CD4-positive, alpha-beta T cell treated with Interleukin-4 for 1 hour (primary cell): ENCODE measurements at places on chromosomes 4 and X.

DNA sequence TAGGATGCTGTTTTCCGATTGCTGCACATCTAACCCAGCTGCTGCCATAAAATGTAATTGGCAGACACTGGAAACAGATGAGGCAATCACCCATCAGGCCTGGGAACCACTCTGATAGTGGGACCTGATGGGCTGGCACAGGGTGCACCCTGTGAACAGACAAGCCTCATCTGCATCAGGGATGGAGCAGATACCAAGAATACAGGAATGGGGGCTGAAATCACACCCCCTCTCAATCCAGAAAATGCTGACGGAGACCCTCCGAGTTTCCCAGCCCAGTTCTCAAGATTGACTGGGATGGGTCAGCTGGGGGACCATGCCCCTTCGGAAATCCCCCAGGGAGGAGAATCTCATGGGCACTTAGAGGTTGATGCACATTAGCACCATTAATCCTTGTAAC is 28.8 kb upstream of the PPP2R2C start:
- DNase-seq: no peak

DNA sequence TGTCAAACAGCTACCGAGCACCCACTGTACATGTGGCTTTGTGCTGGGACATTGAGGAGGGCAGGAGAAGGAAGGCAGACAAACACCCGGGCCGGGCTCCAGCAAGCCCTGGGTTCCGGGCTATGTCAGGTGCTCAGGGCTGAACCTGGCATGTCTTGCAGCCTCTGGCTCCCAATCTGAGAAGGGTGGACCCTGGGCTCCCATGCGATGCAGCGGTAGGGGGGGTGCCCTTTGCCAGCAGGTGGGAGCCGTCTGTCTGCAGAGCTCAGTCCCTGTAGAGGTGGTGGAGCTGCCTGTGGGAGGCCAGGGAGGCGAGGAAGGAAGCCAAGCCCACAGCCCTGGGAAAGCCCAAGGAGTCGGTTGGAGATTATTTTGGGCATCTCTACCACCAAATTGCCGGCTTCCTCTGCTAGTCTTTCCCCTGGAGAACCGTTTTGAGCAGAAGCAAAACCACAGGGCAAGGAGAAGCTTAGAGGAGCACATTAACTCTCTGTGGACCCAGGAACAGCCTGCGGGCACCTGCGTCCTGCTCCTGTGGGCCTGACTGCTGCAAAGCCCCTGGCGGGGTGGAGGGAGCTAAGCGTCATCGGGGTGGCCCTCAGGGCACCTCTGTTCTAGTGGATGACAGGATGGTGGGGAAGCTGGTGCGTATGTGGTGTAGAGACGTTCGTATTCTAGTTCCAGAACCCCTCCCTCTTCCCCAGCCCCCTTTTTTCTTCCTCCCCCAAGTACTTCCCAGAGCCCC is 10.3 kb downstream of the CPZ start:
- DNase-seq: no peak

GRCh38 chrX:52078131-52078530 is 9.1 kb upstream of the MAGED4B start:
- no peak for DNase-seq

DNA sequence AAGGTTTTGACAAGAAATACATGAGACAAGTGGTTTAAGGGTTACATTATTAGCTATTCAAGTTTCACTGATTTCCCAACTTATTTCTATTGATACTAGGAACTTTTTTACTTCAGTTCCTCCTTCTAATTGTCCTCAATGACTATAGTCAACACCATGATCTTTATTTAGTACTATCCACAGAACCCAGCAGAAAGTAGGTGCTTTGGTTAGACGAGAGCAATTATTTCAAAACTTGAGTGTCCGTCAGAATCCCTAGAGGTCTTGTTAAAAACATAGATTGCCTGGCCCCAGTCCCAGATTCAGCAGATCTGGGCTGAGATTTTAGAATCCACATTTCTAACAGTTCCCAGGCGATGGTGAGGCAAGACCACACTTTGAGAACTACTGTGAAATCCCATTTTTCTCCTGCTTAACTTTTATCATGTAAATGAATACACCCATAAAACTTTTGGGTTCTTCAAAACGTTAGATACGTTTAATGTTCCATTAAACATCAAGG is 17.9 kb downstream of the EXOC1 start:
- DNase-seq: no peak

DNA sequence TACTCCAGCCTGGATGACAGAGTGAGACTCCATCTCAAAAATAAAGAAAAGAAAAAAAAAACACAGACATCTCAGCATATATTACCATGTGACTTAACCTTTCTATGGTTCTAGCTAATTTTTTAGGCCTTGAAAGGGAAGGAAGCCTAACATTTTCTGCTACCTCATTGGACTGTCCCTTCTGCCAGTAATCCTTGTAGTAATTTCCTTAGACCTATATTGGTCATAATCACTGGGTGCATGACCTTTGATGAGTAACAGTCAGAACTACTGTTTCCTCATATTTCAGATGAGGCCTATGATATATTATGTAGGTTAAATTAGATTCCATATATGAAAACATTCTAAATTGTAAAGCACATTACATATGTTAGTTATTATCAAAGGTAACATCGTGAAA is 9.6 kb downstream of the XIAP start:
- no peak for DNase-seq

GRCh38 chr4:151674804-151675391 is 85.9 kb downstream of the GATB start:
- no peak for DNase-seq

GRCh38 chr4:67861513-67861912 is 22.3 kb downstream of the TMPRSS11D start:
- DNase-seq: no peak
